CD4-positive, alpha-beta T cell treated with Interleukin-21 for 1 hour (primary cell): ENCODE measurements at places on chromosomes 3 and 15.

GRCh38 chr3:148546959-148547358 is 150.7 kb upstream of the AGTR1 start:
- no peak for DNase-seq

DNA sequence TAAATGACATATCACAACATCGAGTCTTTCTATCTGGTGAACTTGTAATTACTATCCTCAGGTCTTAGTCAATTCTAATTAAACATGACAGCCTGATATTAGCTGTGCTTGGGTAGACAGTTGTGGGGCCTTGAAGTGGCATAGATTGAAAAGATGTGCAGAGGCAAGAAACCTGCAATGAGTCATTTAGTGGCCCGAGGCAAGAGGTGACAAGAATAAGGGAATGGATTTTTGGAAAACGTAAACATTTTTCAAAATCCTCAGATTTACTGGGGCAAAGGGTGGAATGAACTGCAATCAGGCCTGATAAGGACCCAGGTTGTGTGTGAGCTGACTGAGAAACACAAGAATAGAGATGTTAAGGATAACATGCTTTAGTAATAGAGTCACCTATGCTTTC is 29.5 kb upstream of the ULK4 start:
- no peak for DNase-seq

GRCh38 chr15:62874064-62874463 is 168.5 kb upstream of the TPM1 start:
- no peak for DNase-seq

DNA sequence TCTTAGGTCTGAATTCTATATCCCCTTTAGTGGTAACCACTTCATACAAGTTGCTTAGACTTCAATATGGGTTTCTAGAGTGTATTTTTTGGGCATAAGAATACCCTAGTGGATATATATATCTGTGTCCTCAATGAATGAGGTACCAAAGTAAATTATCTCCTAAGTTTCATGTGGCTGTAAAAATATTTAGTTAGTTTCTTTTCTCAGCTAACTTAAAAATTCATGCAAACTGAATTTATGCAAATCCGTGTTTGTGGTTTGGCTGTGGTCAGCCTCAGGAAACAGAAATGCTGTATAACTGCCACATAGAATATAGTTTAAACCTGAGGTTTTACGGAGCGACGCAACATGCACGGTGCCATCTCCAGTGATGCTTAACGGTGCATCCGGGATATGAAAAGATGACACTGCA is 80.3 kb downstream of the PEX5L start:
- peak; percentile 7 for DNase-seq

DNA sequence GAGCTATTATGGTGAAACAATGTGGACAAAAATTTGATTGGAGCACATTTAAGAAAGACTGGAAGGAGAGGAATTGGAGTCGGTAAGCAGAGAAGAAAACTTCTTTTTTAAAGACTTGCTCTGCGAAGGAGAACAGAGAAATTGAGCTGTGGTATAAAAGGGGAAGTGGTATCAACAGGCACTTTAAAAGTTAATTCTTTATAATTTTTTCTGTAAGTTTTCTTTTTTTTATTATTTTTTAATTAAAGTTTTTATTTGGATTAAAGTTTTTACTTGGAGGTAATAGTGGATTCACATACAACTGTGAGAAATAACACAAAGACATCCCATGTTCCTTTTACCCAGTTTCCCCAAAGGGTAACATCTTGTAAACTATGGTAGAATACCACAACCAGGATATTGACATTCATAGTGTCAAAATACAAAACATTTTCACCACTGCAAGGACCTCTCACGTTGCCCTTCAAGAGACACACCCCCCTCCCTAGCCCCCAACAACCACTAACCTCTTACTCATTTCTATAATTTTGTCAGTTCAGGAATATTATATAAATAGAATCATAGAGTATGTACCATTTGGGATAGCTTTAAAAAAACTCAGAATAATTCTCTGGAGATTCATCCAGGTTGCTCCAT is 33.8 kb upstream of the XIRP1 start:
- DNase-seq, result no peak

GRCh38 chr3:51921081-51921578 is 18.0 kb upstream of the IQCF1 start:
- no peak for DNase-seq

DNA sequence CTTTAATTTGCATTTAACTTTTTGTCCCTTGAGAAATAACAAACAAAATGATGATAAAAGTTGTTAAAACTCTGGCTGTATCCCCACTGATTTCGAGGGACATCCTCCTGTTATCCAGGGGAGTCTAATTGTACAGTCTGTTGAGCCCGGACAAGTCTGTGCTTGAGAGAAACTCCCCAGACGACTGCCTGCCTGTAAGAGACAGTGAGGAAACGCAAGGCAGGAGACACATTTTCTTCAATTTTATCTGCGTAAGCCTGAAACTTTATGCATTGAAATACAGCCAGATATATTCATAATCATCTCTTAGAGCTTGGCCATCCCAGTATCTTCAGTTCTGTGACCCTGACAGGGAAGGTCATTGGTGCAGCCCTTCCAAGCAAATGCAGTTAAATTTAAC is 97.7 kb downstream of the ROBO2 start:
- no peak for DNase-seq

GRCh38 chr3:140463355-140463754 is 214.5 kb upstream of the TRIM42 start:
- no peak for DNase-seq

GRCh38 chr3:62833538-62833937 is 41.7 kb downstream of the CADPS start:
- no peak for DNase-seq

DNA sequence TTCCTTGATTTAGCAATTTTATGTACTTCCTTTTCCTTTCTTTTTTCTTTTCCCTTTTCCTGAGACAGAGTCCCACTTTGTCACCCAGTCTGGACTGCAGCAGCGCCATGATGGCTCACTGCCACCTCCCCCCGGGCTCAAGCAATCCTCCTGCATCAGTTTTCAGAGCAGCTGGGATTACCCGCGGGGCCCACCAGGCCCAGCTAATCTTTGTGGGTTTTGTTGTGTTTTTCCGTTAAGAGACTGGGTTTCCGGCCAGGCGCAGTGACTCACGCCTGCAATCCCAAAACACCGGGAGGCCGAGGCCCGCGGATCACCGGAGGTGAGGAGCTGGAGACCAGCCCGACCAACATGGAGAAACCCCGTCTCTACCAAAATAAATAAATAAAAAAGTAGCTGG is 17.7 kb downstream of the GOLGA8S start:
- DNase-seq, result no peak

- no peak for DNase-seq
Measured at GRCh38 chr15:95300958-95301357, 1029.5 kb upstream of the NR2F2 start.

GRCh38 chr3:52026041-52026440 is 30.3 kb downstream of the DUSP7 start:
- DNase-seq, result no peak
